Suppressor macrophage (primary cell): ENCODE measurements at places on chromosomes 3 and 15.

GRCh38 chr3:156135921-156136638, 15.7 kb downstream of the KCNAB1 start:
- peak; percentile 23 for DNase-seq

- DNase-seq = no peak
Observed at GRCh38 chr3:135337192-135337591, 542.1 kb downstream of the EPHB1 start.

GRCh38 chr3:149667576-149667975, 9.8 kb upstream of the WWTR1 start:
- no peak for DNase-seq

DNA sequence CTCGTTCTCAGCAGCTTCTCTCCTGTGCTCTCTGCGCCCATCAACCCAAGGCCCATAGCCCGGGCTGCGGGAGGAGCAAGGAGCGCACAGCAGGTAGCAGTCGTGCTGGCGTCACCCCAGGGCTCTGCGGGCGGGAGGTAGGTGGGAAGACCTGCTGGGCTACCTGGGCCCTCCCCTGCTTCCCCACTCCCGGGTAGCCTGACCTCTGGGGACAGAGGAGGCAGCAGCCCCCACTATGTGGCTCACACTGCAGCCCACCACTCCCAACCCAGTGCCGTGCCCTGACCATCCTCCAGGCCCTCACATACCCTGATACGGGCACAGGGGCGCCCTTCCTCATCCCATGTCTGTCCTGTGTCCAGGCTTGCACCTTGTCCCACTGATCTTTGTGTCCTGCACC, 171.0 kb downstream of the NSMCE3 start:
- no peak for DNase-seq

- DNase-seq = no peak
Observed at GRCh38 chr3:45976191-45977091, 19.2 kb downstream of the FYCO1 start.

- no peak for DNase-seq
Observed at GRCh38 chr3:64623125-64623524, 64.7 kb downstream of the ADAMTS9 start.

- DNase-seq = peak; percentile 75
Observed at GRCh38 chr15:91694831-91695210, 158.7 kb upstream of the SLCO3A1 start.

- DNase-seq = no peak
Observed at GRCh38 chr15:73991260-73991659, 835 bp downstream of the STOML1 start.

DNA sequence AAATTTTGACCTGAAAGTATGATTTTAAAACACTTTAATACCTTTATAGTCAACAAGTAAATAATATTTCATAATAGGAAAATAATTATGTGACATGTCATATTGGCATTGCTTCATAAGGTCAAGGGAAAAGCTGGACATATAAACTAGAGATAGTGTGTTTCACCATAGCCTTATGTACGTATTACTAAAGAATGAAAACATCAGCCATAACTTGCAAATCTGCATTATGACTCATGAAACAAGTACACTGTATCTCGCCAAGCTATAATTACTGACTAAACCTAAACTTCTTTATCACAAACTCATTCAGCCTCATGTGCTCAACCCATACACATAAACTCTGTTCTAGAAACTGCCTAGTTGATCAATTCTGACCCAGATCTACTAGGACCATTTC, 950.1 kb downstream of the FHIT start:
- no peak for DNase-seq

GRCh38 chr3:186519021-186519658, 25.0 kb downstream of the CRYGS start:
- peak; percentile 71 for DNase-seq

DNA sequence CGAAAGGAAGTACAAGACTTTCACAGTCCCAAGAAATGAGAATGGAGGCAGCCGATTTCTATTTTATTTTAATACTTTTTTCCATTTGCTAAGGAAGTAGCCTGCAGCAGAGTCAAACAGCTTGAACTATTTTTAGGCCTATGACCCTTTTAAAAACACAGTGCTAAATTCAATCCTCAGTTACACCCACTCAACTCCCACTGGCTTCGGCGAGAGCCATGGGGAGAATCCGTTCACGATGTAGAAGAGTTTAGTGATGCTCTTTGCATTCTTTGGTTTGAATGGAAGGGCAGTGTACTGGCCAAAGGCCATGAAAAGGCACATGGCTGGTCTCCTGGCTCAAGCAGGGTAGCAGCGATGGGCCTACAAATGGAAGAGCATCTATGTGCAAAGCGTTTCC, 343.5 kb downstream of the FOXP1 start:
- no peak for DNase-seq

GRCh38 chr15:87638554-87639083, 617.9 kb downstream of the NTRK3 start:
- no peak for DNase-seq

- DNase-seq = no peak
Observed at GRCh38 chr15:51706291-51706690, 25.0 kb downstream of the SCG3 start.

DNA sequence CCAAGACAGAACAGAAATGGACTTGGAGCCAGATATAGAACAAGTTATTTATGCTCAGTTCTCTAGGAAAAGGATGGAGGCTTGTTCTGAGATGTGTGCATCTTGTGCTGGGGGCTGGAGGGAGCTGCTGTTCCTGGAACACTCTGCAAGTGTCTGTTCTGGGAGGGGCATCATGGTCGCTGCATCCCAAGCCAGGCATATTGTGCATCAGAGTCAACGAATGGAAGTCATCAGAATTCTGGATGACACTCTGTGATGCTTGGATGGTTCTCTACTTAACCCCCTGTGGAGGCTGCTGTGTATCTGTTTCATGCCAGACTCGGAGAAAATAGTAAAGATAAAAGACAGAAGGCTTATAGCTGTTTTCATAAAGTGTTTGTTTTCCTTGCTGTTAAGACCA, 34.7 kb downstream of the RPL22L1 start:
- DNase-seq = no peak

- no peak for DNase-seq
Observed at GRCh38 chr3:15646851-15647511, 45.4 kb downstream of the BTD start.

- no peak for DNase-seq
Observed at GRCh38 chr3:139522421-139522820, 17.1 kb downstream of the RBP1 start.

DNA sequence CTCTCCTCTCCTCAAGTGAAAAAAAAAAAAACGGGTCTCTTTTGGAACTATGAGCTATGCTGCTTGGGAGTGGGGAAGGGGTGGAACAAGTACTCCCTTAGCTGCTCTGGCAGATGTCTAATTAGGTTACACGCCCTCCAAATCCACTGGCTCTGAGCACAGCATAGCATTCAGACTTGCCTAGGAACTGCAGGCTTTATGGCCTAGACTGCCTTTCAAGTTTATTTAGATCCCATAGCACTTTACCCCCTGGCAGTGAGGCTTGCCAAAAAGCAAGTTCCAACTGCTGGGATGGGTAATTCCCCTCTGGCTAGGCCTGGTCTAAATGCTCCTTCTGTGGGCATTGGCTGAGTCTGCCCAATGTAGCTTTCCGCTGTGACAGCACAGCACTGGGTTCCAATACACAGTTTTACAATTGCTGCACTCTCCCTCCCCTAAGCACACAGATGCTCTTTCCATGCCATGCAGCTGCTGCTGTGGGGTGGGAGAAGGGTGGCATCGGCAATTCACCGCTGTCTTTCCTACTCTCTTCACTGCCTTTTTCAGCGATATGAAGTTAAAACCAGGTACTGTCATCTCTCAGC, 152.8 kb downstream of the KCNAB1 start:
- DNase-seq = no peak

GRCh38 chr3:173351886-173352285, 45.7 kb upstream of the NLGN1 start:
- DNase-seq = no peak

DNA sequence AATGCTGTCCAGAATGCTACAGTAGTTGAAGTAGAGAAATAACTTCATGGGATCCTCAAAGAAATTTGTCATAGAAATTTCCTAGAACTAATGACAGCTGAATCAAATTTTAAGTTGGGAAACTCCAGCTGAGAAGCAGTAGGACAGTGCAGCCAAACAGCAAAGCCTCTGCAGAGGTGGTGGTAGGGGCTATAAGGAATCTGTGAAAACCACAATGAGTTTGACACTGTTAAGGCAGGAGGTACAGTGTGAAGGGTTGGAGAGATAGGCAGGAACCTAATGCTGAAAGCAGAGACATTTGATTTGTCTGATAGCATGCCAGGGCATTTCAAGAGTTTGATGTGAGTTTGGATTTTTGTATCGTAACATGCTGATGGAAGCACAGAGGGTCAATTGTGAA, 22.0 kb downstream of the ASTE1 start:
- DNase-seq = no peak

- DNase-seq = no peak
Observed at GRCh38 chr3:39433642-39434041, 27.1 kb downstream of the RPSA start.

DNA sequence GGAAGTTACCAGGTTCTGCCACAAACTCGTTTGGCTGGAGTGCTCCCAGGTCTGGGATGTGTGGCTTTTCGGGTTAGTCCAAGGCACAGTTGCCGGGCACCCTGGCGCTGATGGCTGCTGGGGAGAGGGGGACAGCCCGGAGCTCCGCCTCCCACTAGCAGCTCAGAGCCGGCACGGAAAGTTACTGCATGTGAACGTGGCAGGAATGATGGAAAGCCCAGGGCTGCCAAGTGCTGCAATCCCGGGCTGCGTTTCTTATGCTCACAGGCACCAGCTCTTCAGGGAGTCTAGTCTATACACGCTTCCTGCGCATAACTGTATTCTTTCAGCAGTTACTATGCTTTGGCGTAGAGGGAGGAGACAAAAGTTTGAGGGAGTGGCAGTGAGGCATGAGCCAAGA, 141.8 kb upstream of the ICE2 start:
- DNase-seq = no peak

DNA sequence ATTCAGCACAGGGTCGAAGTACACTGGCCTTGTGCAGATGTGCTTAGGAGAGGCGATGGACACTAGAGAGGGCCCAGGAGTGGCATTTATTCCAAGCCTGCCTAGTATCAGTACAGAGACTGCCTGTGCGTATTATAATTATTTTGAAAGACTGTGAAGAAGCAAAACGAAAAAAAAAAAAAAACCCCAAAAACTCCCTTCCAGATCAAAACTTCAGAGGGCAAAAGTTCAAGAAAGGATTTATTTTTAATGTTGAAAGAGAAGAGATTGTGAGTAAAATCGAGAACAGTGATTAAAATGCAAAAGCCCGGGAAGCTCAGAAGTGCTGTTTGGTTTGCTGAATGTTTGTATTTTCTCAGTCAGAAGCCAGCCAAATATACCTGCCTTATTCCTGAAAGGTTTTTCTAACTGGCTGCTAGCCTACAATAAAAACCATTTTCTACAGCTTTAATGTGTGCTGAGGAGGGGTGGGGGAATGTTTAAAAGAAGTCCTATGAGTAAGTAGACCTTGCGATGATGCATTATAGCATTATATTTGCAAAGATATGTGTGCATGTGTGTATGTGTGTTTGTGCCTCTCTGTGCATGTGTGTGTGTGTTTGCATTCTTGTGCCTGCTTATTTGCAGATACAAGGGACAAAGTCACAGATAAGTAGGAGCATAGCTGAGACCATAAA, 19.3 kb upstream of the LZTFL1 start:
- DNase-seq = no peak

GRCh38 chr3:152469248-152470025, 200.7 kb downstream of the MBNL1 start:
- no peak for DNase-seq

GRCh38 chr15:38882221-38882620, 317.6 kb upstream of the RASGRP1 start:
- DNase-seq = no peak

GRCh38 chr3:6281662-6282061, 579.3 kb upstream of the GRM7 start:
- no peak for DNase-seq

DNA sequence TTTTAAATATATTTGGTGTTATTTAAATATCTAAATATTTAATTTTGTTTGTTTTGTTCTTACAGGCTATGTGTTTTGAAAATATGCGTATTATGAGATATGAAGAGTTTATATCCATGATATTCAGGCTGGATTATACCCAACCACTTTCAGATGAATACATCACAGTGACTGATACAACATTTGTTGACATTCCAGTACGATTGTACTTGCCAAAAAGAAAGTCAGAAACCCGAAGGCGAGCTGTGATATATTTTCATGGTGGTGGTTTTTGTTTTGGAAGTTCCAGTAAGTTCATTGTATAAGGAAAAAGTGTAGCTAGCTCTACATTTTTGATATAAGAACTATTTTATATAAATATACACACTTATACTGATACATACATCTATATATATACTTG, 6.9 kb downstream of the AADACL2 start:
- no peak for DNase-seq

GRCh38 chr15:100112061-100112420, 229.7 kb downstream of the ADAMTS17 start:
- DNase-seq = no peak

DNA sequence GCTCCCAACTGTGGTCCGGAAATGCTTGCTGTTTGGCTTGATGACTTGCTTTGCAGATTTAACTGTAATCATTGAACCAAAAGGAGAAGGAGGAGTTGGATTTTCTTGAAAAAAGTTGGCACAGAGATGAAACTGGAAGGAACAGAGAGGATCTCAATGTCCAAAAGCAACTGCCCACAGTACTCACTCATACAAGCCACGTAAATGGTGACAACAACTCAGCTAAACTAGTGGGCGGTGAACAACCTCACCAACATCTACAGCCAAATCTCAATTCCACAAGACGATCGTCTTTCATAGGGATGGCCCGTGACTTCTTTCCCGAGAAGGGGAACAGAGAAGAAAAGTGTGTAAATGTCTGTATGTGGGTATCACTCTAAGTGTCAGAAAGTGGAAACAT, 48.1 kb downstream of the MYO5C start:
- peak; percentile 58 for DNase-seq

GRCh38 chr3:33474896-33475295, 34.7 kb upstream of the UBP1 start:
- no peak for DNase-seq

- DNase-seq = no peak
Observed at GRCh38 chr3:157588386-157589060, 85.3 kb upstream of the VEPH1 start.

- DNase-seq = peak; percentile 58
Observed at GRCh38 chr3:46934498-46935167, 41.9 kb downstream of the CCDC12 start.

DNA sequence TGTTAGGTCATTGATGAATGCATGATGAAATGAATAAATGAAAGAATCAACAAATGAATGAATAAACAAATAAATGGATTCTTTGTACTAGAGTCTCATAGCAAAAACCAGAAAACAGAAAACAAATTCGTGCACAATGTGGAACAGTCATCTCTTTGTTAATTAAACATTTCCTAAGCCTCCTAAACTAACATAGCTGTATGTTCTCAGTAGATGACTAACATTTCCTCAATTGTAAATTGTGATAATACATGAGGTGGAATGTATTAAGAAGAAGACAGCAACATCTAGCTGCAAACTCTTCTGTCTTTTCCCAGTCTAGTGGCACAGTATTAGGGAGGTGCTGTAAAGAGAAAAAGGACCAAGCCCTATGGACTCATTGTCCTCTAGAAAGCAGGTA, 1021.0 kb downstream of the MCTP2 start:
- no peak for DNase-seq
